ENCODE measurements at places on chromosomes 1 and 21. TPM values are rescaled to one million over a fixed set of nuclear protein-coding genes. Genes with fewer than 3 reads are reported as not detected.

MARK1 gene
- polyA plus RNA-seq, result 0.97 TPM

GNG12 gene
- polyA plus RNA-seq, result 99.6 TPM

AMPD1 gene
- not detected for polyA plus RNA-seq

C1orf74 gene
- polyA plus RNA-seq, result 1.3 TPM

Data from BJ (cell line).